ENCODE measurements at places on chromosomes 16 and 17. TPM values are rescaled to one million over a fixed set of nuclear protein-coding genes. Genes with fewer than 3 reads are reported as not detected.

Gene CUEDC1
- polyA plus RNA-seq: 25.6 TPM

Gene ORMDL3
- 22.3 TPM for polyA plus RNA-seq

Gene STH
- not detected for polyA plus RNA-seq

Gene PDILT
- not detected for polyA plus RNA-seq

Gene LGALS9C
- polyA plus RNA-seq: 0.08 TPM

Gene MYH11
- 1.9 TPM for polyA plus RNA-seq

Gene UBFD1
- 59.6 TPM for polyA plus RNA-seq

Gene HOXB4
- polyA plus RNA-seq: 3.4 TPM

Gene KCNJ12
- polyA plus RNA-seq: 0.69 TPM

Gene ARL2BP
- polyA plus RNA-seq: 149 TPM

Gene EVI2A
- polyA plus RNA-seq: 0.77 TPM

GRCh38 chr17:1467898-1468492, 12.0 kb upstream of the CRK start:
- DNase-seq: no peak

DNA sequence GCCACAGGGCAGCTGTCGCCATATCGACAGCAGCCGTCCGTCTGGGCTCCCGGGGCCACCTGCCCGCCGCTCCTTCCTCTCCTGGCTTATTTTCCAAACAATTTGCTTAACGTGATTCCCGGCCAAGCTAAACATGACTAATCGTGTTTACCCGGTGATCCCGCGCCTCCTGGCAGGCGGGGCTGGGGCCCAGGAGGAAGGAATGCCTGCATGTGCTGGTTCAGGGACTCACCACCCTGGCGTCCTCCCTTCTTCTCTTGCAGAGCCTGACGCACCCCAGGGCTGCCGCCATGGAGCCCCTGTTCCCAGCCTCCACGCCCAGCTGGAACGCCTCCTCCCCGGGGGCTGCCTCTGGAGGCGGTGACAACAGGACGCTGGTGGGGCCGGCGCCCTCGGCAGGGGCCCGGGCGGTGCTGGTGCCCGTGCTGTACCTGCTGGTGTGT, 6.1 kb downstream of the SSTR5 start:
- DNase-seq: peak; percentile 68

GRCh38 chr17:66947311-66947710, 17.2 kb upstream of the CACNG4 start:
- no peak for DNase-seq

- peak; percentile 95 for DNase-seq
Measured at GRCh38 chr16:84618581-84619460, 943 bp upstream of the COTL1 start.

GRCh38 chr17:192666-193425, 11.4 kb upstream of the DOC2B start:
- no peak for DNase-seq

- peak; percentile 67 for DNase-seq
Measured at GRCh38 chr16:10521681-10522274, 58.6 kb downstream of the EMP2 start.

DNA sequence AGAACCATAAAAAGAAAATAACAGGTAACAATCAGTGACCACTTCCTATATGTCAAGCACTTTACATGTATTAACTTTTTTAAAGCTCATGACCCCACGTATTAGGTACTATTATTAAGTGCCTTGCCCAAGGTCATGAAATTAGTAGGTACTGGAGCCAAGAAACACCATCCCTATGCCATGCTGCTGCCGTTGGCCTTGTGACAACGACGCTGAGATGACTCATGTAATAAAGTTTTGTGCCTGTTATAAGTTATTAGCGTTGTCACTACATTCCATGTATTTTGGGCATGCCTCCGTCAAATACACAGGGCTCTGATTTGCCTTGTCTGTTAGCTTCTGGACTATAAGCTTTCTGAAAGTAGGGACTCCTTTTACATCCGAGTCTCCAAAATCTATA, 1.4 kb downstream of the BBS2 start:
- no peak for DNase-seq

DNA sequence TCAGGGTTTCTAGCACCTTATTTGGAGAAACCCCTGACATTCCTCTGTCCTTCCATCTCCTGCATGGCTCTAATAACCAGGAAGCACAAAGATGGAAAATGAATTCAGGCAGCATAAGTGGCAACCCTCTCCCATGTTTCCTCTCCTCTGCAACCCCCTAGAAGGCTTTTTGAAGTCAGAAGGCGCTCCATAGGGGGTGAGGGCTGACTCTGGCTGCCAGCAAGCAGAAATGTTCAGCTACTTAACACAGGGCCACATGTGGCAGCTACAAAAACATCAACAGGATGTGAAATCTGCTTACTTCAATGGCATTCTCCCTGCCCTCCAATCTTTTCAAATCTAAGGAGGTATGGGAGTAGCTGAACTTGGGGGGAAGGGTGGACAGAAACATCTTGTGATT, 55.2 kb upstream of the IRX5 start:
- no peak for DNase-seq

All from fibroblast of lung (primary cell).